ENCODE measurements at places on chromosomes 13 and 19.

DNA sequence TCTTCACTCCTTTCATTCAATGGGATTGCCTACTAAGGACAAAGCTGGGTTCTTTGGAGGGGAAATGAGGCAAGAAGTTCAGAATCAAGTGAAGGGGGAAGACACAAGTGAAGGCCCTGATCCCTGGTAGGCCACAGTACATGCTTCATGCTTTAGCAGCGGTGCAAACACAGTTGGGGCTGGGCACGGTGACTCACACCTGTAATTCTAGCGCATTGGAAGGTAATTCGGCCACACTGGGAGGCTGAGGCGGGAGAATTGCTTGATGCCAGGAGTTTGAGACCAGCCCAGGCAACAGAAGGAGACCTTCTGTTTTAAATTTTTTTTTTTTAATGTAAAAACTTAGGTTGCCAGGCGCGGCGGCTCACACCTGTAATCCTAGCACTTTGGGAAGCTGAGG is 23.4 kb upstream of the GATAD2A start:
- no peak for DNase-seq

GRCh38 chr19:40689339-40690049 is 957 bp downstream of the NUMBL start:
- peak; percentile 25 for DNase-seq

GRCh38 chr19:41934849-41935374 is 6.7 kb upstream of the ERFL start:
- DNase-seq: peak; percentile 69

GRCh38 chr13:25110956-25111584 is 15.1 kb downstream of the PABPC3 start:
- DNase-seq: no peak

- DNase-seq: no peak
Measured at GRCh38 chr13:45833663-45834375, 17.7 kb downstream of the SIAH3 start.

DNA sequence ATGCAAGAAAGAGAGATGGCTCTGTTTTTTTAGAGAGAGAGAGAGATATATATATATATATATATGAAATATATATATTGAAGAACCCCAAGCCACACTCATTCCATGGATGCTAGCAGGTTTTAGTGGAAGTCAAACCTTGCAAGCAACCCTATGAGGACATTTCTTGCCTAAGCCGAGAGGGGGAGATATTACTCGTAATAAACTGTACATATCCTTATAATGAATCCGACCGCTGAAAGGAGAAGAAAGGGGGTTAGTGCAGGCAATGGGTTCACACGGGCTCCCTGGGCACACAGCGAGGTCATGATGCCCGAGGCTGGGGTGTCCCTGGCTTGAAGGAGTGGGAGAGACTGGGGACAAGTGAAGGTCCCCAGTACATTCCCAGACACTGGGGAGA is 78.3 kb downstream of the IER2 start:
- no peak for DNase-seq

GRCh38 chr19:19223636-19224035 is 11.9 kb downstream of the NCAN start:
- DNase-seq: no peak

DNA sequence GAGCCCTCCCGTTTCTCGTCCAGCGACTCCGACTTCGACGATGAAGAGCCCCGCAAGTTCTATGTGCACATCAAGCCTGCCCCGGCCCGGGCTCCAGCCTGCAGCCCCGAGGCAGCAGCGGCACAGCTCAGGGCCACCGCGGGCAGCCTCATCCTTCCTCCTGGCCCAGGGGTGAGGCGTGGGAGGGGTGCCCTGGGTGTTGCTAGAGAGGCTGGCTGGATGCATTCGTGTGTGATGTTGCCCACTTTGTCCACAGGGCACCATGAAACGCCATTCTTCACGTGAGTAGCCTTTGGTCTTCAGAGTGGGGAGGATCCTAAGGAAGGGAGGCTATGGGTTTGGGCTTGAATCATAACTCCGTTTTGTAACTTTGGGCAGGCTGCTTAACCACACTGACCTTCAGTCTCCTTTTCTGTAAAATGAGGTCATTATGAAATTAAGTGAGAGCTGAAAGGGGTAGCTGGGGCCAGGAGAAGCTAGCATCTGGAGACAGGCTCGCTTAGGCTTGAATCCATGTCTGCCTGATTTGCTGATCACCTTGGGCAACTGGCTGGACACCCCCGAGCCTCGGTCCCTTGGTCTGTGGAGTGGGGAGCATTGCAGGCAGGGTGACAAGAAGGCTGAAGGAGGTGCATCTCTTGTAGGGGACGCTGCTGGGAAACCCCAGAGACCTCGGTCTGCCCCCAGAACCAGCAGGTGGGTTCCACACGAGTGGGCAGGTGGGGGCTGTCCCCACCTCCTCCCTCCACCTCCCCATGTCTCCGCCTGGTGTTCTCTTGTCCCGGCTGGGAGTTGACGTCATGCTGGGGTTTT is 18.7 kb upstream of the B3GNT3 start:
- DNase-seq: no peak

DNA sequence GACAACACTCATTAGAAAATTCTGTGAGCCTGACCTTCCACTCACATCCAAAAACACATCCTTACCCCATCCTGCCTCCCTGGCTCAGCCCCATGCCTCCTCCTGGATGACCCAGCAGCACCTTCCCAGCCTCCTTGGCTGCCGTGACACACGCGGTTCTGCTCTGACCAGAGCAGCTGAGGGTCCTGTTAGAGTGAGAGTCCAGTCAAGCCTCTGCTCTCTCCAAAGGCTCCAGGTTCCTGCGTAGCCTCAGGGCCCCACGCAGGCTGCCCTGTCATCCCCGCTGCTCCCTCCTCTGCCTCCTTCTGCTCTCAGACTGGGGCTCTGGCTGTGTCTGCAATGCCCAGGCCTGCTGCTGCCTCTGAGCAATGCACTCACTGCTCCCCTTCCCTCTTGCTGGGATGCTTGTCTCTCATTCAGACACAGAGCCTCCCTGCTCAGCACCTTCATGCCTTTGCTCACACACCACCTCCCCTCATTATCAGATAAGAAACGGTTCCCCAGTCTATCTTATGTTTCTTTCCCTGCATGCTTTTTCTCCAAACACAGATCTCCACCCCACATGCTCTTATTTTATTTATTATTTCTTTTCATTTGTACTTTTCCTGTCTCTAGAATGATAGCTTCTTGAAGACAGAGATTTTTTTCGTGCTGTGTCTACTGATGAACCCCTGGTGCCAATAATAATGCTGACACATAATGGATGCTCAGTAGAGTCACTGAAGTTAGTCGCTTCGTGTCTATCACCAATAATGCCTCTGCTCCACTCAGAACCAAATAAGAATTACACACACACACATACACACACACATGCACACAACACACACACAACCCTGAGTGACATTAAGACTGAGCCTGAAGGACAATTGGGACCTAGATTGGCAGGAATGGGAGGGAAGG is 10.2 kb upstream of the SIGLEC6 start:
- peak; percentile 19 for DNase-seq

DNA sequence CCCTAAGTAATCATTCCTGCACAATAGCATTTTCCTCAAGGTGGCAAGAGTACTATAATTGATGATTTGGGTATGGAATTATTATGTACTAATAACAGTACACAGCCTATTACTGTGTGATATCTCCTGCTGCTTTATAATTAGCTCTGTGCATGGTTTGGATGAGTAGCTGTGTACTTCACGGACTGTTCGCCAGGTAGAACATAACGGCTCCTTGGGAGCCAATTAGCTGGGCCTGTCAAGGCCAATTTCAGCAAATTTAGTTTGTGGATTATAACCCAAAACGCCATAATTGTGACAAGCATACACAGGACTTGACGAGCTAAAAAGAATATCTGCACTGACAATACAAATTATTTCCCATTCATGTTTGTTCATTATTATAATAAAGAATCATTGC is 1584.2 kb downstream of the SLITRK1 start:
- DNase-seq: no peak

DNA sequence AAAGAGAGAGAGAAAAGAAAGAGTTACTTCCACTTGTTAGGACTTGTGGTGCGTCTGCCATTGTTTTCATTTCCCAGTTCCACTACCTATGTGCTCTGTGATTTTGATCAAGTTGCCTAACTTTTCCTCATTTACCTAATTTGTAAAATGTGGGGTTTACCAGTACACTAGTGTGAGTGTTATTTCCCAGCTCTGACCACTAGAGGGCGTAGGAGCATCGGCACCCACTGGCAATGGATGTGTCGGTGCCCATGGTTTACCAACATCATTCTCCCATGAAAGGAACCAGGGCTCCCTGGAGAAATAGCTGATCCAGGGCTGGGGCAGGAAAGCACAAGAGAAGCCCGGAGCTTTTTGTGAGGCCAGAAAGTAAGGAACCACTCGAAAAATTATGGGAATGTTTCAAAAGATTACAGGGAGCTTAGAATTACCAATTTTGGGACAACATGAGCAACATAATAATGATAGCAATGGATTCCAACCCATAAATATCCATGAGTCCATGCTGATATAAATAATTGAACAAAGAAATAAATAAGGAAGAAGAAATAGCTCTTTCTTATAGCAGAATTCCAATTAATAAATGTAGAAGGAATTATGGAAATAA is 15.1 kb upstream of the CEACAM4 start:
- DNase-seq: peak; percentile 65

- DNase-seq: peak; percentile 79
Measured at GRCh38 chr19:55345818-55346724, 6.4 kb downstream of the KMT5C start.

DNA sequence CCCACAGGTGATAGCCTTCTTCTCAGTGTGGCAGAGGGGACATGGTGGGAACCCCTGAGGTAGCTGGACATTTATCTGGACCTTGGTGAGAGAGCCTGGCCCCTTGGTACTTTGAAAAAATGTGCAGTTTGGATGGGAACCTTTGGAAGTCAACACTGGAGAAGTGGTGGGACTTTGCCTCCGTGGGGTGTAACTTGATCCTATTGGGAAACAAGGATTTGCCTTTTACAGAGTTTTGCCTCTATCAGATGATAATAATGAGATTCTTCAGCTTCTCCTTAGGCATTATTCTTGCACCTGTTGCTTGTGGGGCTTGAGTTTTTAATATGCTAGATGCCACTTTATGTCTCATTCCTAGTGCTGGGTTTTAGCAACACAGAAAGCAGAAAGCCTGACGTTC is 99.0 kb downstream of the ERCC5 start:
- no peak for DNase-seq

- no peak for DNase-seq
Measured at GRCh38 chr19:30686826-30687566, 314.8 kb downstream of the ZNF536 start.

GRCh38 chr19:51014242-51014641 is 5.3 kb downstream of the KLK10 start:
- DNase-seq: no peak

DNA sequence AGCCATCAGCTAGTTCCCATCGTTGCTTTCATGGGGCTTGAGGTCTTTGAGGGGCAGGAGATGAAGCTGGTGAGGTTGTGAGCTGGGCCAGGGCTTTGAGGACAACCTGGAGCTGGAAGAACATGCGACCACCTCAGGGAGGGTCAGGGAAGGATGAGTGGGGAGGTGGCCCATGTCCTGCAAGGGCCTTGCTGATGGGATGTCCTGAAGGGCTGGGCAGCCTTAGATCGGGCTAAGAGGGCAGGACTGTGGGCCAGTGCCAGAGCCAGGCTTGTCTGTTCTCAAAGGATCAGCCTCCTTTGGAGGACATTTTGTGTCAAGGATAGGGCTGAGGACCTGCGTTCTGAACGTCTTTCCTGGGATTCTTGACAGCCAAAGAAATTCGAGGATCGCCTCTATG is 10.5 kb downstream of the CYTH2 start:
- no peak for DNase-seq

DNA sequence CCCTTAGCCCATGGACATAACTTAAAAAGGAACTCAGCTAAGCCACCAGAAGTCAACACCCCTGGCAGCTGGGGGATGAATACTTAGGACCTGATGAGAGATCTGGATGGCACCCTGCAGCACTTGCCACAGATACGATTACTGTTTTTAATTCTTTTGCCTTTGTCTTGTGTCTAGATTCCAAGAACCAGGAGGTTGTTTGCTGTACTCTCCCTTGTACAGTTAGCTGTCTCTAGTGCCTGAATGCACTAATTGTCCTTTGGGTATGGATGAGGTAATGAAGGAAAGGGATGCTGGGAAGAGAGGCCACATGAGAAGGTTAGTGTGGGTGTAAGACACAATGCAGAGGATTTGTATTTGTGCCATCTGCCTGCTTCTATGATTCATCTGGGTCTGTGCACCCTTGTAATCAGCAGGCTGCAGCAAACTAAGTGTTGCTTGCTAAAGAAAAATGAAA is 385.8 kb downstream of the KCNRG start:
- no peak for DNase-seq

- no peak for DNase-seq
Measured at GRCh38 chr13:112998521-112999280, 29.7 kb downstream of the MCF2L start.

All from hematopoietic multipotent progenitor cell treated with erythropoietin and hydrocortisone succinate and interleukin-3 and kit ligand, for 17 days (in vitro differentiated cells).